Endodermal cell (in vitro differentiated cells): ENCODE measurements at places on chromosomes 12 and 14.
A peak's percentile ranks its signal among the peaks of the same experiment; 100 is the strongest.

GRCh38 chr14:96191841-96192462 lies 12.7 kb upstream of the BDKRB2 start:
- peak; percentile 84 for DNase-seq

- DNase-seq = no peak
Observed at GRCh38 chr14:67962215-67962644, 142.7 kb downstream of the RAD51B start.

DNA sequence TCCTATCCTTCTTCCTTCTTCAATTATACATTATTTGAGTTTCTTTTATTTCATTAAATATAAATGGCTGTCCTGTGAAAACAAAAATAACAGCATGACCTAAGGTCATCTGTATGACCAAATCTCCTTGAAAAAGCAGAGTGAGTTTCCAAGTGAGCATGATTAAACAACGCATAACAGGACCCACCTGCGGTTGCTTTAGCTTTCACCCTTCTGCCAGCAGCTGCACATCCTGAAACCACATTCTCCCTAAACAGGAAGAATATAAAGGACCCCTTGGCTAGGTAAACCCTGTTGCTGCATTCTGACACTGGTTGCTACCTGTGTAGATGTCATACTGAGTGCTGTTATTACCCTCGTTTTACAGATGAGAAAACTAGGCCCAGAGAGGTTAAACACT lies 42.8 kb upstream of the CPM start:
- no peak for DNase-seq

- DNase-seq = no peak
Observed at GRCh38 chr14:50056435-50056834, 59.9 kb downstream of the VCPKMT start.

GRCh38 chr12:27523305-27523641 lies 733 bp upstream of the PPFIBP1 start:
- no peak for DNase-seq

DNA sequence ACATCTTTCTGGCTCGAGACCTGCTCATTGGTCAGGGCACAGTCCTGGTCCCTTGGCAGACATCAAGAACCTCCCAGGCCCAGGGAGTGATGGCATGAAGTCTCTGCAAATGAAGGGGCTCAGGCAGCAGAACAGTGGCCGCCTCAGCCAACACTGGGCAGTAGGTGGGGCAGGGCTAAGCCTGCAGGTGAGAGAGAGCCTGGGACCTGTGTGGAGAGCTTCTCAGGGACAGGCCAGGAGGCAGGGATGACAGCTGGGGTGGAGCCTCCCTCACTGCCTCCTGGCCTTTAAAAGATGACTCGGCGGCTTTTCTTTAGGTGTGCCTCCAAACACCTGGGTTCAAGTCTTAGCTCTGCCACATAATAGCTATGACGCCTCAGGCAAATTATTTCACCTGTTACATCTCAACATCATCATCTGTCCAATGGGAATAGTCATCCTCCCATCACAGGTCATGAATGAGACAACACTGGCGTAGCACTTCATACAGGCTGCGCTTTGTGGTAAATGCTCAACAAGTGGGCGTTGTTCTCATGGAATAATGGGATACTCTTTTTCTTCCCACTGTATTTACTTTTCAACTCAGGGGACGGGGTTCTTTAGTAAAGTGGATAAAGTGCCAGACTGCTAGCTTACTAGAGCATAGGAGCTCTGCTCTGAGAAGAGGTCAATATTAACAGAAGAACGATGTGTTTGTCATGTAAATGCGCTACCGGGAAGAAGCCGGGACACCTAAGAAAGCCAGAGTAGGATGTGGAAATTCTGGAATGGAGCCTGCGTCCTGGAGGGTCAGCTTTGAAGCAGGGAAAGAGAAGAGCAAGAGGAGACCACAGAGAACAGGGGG lies 277.4 kb downstream of the FOXN3 start:
- peak; percentile 74 for DNase-seq

- no peak for DNase-seq
Observed at GRCh38 chr12:41652981-41653380, 464.9 kb downstream of the PDZRN4 start.

- no peak for DNase-seq
Observed at GRCh38 chr12:12720672-12721161, 3.5 kb downstream of the CDKN1B start.

- DNase-seq = no peak
Observed at GRCh38 chr12:130121226-130122000, 40.9 kb upstream of the FZD10 start.

- DNase-seq = no peak
Observed at GRCh38 chr12:1332327-1332726, 262.1 kb downstream of the FBXL14 start.

- DNase-seq = no peak
Observed at GRCh38 chr12:132357623-132358186, 28.3 kb upstream of the GALNT9 start.

DNA sequence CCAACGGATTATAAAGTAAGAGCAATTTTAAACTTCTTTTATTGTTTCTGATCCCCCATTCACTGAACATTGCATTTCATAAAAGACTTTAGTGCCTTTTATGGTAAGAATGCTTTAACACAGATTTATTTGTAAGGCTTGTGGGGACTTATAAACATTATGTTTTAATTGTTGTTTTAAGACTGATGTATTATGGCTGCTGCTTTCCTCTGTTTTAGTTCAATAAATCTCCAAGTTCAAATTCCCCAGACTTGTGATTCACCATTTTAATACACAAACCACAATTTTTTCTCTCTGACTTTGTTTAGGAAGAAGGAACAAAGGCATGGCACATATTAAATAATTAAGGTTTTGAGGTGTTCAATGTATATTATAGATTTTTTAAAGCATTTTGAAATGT lies 753.3 kb downstream of the SLC6A15 start:
- no peak for DNase-seq

GRCh38 chr12:29149691-29150281 lies 708 bp downstream of the FAR2 start:
- peak; percentile 82 for DNase-seq

DNA sequence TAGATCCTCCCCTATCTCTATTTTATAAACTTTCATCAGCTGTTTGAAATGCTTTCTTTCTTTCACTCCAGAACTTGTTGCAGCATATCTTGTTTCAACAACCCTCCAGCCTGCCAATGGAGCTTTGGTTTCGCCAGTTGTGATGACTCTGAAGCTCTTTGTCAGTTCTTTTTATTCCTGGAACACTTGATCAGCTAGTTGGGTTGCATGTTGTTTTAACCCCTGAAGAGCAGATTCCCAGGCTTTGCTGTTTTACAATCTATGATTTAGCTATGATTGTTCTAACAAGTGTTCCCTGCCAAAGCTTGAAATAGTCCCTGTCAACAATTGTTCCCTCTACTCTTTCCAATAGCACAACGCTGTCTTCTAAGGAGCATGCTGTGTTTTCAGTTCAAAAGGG lies 50.6 kb upstream of the FUT8 start:
- no peak for DNase-seq

- DNase-seq = no peak
Observed at GRCh38 chr12:3189282-3189681, 112.1 kb downstream of the TSPAN9 start.

DNA sequence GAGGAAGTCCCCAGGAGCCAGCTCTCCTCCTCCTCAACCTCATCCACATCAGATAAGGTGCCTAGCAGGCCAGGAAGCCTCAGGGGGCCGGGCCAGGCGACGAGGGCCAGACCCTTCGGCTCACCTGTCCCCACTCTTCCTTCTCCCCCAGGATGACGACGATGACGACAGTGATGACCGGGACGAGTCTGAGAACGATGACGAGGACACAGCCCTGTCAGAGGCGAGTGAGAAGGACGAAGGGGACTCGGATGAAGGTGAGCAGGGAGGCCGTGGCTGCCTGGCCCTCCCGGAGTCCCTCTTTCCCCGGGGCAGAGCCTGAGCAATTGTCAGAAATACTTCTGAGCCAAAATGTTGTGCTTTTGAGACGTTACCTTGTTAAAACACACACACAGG lies 13.8 kb downstream of the SETD1B start:
- DNase-seq = no peak

- no peak for DNase-seq
Observed at GRCh38 chr14:93108105-93108504, 7.6 kb downstream of the ITPK1 start.

DNA sequence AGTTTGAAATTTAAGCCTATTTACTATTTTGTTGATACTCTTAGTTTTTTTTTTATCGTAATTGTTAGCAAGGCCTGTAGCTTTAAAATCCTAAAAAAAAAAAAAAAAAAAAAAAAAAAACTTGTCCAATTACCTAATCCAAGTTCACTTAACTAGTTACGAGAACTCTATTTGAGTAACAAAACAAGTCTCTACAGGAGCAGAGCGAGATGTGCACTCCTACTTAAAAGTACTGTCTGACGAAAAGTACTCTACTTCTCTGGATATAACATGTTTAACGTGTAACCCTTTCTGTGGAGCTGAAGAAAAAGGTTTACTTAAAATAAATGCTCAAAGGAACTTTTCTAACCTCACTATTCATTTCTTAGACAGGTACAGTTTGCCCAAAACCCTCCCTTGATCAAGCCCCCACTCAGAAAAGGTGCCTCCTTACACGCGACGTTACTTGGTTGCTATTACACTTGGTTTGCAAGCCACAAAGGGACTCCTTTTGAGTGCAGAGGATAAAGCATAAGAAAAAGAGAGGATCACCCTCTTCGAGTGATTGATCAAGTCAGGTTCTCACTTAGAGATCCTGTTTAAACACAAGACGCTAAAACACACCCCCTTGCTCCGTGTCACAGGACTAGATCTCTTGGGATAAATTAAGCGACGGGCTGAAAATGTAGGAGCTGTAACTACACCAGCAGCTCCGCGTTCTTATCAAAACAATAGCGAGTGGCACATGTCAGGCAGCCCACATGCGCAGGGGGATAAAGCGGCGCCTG lies 2.2 kb downstream of the BAZ1A start:
- DNase-seq = no peak

- peak; percentile 80 for DNase-seq
Observed at GRCh38 chr14:24058260-24058950, 6.6 kb downstream of the CARMIL3 start.

DNA sequence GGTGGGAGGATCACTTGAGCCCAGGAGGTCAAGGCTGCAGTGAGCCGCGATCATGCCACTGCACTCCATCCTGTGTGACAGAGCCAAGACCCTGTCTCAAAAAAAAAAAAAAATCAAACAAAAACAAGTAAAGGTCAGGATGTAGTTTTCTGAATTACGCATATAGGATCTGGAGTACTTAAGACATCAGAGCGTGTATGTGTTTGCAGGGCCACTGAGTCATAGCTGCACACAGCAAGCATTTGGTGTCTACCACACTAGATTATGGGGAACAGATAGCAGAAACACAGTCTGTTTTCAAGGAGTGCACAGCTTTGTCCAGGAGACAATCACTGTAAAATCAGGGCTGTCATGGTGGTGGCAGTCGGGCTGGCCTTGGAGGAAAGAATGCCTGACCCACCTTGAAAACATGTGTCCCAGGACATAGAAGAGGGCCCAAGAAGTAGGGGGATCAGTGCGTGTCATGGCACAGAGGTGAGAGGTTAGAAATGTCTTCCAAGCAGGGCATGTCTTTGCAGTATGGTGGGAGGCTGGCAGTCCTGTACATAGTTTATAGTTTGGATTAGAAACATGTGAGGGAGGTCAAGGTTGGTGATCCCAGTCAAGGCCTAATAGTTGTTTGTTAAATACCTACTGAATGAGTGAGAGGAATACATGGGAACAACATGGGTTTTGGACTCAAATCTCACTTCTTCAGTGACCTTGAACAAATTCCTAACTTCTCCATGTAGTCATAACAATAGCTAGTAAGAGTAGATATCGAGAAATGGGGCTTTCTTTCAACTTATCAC lies 23.6 kb upstream of the C12orf71 start:
- DNase-seq = no peak

DNA sequence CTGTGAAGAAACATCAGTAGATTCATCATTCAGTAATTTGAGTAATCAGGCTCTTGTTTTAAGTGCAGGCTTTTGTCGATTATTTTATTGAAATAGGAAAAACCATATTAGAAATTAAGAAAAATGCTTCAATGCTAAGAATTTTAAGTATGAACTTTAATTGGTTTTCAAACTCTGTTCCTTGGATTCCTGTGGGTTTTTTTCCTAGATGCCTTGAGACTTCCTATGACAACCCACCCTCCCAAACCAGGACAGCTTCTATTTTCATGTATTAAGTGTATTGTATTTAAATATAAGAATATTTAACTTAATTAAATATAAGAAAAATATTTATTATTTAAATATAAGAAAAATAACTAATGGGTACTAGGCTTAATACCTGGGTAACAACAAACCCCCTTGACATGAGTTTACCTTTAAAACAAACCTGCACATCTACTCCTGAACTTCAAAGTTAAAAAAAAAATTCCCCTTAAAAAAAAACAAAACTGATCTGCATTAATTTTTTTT lies 3.0 kb downstream of the ARHGAP5 start:
- no peak for DNase-seq

DNA sequence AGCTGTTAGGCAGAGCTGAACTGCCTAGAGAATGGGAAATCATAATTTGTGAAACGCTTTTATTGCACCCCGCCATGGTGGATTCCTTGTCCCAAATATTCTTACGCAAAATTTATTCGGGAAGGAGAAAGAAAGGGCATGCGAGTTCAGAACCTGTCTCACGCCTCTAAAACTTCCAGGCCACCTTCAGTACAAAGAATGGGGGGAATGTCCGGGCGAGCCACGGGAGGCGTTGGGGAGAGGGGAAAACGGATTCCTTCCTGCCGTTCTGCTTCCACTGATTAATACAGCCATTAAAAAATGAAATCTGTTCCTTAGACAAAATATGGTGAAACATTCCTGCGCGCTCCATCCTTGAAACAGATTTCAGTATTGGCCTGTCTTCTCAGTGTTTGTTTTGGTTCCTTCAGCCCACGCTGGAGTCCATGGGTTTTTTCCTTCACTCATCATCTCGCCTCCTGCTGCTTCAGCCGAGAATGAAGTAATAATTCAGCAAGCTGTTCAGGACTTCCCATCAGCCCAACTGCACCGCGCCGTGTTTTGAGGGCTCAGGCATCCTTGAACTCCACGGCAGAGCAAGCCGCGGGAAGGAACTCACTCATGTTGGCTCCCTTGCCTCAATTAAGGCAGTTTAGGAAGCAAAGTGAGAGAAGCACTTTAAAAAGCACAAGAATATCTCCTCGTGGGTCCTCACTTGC lies 47.7 kb upstream of the CDKN3 start:
- peak; percentile 65 for DNase-seq
